ENCODE measurements at places on chromosomes 2 and 18.

DNA sequence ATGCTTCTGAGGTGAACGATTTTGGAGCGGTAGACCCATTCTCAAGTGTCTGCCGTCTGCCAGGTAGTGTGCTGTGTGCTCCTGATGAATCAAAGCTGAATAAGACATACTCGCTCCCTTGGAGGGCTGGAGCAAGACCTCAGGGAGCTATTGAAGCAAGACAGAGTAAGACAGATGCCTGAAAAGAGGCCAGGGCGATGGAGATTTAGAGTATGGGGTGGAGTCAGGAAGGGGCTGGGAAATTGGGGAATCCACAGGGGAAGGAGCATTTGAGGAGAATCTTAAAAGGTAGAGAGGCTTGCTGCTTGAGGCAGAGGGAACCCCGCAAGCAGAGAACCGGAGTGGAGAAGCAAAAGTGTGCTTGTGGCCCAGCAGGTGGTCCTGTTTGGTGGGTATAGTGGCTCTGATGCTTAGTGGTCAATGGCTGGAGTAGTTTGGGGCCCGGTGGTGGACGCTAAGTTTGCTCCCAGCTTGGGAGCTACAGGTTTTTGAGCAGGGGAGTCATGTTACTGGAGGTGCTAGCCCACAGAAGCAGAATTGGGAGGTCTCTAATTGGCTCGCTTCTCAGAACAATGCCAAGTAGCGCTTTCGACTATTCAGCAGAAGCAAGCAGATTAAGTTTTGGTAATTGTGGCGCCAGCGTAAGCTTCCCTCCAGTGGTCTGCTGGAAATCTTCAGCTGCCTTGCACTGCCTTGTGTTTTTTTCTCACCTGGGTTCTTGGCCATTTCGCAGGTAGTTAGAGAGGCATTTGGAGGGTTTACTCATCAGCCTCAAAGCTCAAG lies 2.0 kb downstream of the CNNM4 start:
- DNase-seq: peak; percentile 28

DNA sequence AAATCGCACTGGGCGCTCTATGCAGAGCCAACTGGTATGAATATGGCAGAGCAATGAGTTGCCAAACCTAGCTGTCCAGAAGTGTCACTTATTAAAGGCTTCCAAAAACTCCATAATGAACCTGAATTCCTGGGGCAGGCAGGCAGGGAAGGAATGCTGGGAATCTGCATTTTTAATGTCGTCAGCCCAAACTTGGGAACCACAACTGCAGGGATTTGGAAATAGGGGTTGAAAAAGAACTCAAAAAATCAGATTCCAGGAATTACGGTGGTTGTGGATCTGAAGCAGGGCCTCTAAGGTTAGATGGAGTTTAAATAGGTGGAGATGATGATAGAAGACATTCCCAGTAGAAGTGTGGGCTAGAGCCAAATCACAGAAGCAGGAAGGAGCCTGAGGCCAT lies 15.0 kb downstream of the NCKAP5 start:
- no peak for DNase-seq

- peak; percentile 79 for DNase-seq
These were observed 428 bp downstream of the TCF4 start for GRCh38 chr18:55587418-55588110.

DNA sequence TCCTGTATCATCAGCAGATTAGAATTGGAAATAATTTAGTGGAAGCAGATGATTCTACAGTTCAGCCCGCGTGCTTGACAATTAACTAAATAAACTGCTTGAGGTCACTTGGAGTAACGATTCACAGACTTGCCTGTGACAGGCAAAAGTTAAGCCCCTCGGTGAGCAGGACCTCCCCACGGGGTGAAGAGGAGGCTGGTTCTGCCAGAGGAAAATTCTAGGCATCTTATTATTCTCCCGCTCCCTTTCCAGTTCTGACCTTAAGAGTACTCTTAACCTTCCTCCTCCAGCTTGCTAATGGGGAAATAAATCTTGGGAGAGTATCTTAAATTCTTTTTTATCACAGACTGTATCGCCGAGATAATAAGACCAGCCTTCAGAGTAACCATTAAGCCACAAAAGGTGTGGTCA lies 169.7 kb upstream of the SMAD2 start:
- DNase-seq: no peak

DNA sequence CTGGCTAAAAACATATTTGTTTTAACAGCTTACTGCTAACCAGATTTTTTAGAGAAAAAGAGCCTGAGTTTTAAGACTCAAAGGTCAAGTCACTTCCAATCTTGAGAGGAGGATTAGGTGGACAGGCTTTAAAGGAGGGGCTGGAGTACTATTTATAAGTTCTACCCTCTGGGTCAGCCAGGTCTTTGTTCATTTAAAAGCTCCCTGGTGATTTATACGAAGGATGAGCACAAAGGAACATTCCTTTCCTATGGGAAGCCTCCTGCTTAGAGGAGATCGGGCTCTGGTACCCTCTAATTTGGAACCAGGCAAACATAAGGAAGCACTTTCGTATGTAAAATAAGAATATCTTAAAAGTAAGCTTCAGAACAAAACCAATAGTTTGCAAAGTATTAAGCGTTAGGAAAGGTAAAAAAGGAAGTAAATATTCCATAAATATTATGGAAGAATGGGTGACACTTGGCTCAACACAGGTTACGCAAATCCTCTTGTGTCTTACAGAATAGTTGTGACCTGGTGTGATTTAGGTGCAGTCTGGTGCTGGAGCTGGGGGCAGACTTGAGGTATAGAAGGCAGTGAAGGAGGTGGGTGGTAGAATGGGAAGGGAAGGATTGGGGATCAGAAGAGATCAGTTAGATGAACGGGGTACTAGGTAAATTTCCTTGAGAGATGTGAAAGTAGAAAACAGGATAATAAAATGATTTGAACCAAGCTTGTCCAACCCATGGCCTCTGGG lies 35.6 kb downstream of the PDE6D start:
- no peak for DNase-seq

GRCh38 chr18:39843546-39843945 lies 2111.5 kb upstream of the PIK3C3 start:
- DNase-seq: no peak

DNA sequence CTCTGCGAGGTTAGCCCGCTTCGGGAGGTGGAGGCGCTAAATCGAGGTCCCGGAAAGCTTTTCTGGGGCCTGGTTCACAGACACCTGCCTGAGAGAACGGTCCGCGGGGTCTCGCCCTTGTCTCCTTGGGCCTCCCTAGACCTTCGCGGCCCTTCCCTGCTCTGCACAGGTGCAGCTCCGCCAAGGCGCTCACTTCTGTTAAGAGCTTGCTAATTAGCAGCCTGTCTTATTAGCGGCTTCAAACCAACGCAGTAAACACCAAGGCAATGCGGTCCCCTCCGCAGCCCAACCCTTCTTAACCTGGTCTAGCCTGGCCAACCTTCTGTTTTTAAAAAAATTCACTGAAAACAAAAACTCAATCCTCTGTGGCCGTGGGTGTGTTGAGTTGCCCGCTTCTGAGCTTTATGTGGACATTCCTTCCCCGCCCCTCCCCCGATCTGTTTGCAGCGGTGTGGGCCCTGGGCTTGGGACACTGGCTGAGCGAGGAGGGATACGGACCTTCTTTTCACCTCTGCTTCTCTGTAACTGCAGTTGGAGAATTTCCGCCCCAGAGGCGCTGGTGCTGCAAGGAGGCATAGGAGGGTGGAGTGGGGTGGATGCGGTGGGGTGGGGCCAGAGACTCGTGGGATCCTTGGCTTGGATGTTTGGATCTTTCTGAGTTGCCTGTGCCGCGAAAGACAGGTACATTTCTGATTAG lies 3.4 kb upstream of the HOXD4 start:
- no peak for DNase-seq

- DNase-seq: no peak
These were observed 934.1 kb upstream of the CRIM1 start for GRCh38 chr2:35421485-35421884.

DNA sequence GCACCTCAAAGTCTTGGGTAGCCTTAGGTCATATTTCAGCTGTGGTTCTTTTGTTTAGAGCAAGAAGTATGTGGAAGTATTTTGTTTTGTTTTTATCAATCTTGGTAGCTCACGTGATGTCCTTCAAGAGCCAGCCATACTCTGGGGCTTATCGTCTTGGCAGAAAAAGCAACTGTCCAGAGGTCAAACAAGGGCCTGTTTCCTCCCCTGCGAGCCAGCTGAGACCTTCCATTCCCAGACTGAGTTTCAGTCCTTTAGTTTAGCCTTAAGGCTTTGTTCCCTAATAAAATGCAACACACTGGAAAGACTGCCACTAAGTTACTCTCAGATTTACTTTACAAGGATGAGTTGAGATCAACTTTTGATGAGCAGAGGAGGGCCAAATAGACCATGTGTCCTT lies 63.5 kb downstream of the TXNL1 start:
- DNase-seq: no peak

DNA sequence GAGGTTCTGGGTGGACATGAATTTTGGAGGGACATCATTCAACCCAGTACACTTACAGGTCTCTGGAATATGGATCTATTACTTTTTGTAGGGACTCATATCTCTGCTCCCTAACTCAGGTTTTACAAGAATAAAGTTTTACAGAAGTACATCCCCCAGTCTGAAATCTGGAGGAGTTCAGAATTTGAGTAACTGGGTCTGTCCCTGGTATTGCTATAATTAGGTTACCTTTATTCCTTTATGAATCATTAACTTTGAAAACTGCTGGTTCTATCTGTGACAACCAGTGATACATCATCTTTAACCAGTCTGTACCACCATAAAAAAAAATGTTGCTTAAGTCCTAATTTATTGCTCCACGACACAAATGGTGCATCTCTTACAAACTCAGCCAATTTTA lies 59.9 kb downstream of the INSIG2 start:
- DNase-seq: no peak

DNA sequence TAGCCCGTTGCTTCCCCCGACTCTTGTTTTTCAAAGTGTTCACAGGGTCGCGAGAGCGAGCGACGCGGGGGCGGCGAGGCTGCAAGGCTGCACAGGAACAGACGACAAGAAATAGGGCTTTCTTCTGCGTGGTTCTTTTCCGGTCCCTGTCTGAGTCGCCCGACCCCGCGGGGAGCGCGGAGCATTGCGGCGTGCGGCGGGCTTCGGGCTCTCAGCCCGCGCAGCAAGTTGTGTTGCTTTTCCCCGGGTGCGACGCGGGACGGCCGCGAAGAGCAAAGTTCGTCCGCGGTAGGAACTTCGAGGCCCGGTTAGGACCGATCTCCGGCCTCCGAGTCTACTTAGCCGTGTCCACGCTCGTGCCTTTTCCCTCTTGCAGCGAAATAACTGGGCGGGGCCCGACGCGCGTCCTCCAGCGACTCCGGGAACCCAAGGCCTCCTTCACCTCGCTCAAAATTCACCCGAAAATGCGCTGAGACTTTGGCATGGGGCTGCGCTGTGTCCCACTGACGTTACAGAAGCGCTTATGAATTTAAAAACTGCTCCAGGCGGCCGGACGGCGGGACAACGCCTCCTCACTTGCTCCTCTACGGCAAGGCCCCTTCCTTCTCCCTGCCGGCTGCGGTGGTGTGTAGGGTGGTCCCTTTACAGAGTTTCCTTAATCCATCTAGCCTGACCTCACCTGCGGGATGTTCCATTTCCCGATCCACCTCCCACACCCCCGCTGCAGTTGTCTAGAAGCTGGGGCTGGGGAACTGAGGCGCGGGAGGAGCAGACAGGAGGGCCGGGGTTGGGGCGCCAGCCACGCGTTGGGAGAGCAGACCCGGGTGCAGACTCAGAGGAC lies 1.5 kb upstream of the BCL2L11 start:
- peak; percentile 69 for DNase-seq

GRCh38 chr2:46369783-46370182 lies 72.6 kb downstream of the EPAS1 start:
- no peak for DNase-seq

- DNase-seq: no peak
These were observed 472.6 kb downstream of the TXNL1 start for GRCh38 chr18:56165601-56166355.

DNA sequence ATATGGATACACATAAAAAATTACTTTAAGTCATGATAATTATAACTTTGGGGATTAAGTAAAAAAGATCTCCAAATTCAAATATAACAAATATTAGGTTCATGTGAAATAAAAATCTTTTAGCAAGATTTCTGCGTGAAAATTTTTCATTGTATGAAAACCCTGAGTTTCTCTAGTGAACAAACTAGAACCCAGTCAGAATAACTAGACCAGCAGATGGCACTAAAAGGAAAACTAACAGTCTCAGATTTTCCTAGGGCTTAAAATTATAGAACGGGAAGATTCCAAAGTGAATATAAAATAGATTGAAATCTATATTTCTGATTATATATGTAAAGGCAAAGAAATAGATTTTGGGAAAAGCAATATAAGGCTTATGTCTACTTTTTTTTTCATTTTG lies 43.3 kb downstream of the TMEM200C start:
- no peak for DNase-seq

GRCh38 chr2:200275295-200276013 lies 31.0 kb upstream of the SPATS2L start:
- no peak for DNase-seq

GRCh38 chr18:48582946-48583345 lies 44.1 kb downstream of the CTIF start:
- no peak for DNase-seq

GRCh38 chr18:41761333-41762018 lies 193.6 kb upstream of the PIK3C3 start:
- DNase-seq: no peak

GRCh38 chr2:5067816-5068215 lies 624.4 kb upstream of the SOX11 start:
- DNase-seq: no peak

DNA sequence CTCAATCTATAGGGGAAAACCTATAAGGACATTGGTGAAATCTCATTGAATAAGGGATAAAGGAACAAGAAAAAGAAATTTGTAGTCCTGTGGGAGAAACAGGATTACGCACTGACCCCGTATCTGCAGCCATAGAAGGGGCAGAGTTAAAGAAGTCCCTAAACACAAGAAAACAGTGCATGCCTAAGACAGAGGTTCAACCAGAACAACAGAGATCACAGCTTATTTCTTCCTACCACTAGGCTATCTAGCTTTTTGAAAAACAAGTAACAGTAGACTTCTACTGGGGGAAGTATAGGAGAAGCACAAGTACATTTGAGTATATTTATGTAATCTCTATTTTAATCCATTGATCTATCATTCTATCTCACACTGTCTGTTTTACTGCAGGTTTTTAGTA lies 485.2 kb upstream of the REG3G start:
- no peak for DNase-seq

DNA sequence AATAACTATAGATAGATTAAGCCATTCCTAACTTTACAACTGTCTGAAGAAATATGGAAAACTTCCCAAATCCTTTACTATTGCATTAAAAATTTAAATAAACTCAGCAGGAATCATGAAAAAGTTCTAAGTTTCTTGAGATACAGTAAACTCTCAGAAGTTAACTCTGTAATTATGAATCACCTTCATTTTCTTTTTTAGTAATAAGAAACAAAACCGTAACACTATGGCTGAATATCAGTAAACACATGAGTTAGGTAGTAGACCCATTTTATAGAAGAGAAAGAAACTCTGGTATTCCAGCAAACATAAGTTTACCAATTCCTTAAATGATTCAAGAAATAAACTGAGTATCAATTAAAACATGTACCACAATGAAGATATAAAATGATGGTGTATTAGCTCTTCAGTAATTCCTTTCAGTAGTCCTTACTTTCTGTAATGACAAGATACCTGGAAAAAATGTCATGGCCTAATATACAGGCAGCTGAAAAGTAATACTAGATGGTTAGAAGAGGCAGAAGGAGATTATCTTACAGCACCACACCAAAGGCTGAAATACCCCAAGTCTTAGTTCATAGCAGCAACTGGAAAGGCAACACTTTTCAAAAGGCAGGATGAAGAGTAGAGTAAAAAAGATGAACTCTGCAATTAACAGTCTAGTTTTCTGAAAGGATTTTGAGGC lies 11.5 kb downstream of the TRIP12 start:
- DNase-seq: no peak

- DNase-seq: no peak
These were observed 53.1 kb downstream of the EHD3 start for GRCh38 chr2:31286961-31287550.
